ENCODE measurements at places on chromosomes 1 and 21. TPM values are rescaled to one million over a fixed set of nuclear protein-coding genes. Genes with fewer than 3 reads are reported as not detected.

DNA sequence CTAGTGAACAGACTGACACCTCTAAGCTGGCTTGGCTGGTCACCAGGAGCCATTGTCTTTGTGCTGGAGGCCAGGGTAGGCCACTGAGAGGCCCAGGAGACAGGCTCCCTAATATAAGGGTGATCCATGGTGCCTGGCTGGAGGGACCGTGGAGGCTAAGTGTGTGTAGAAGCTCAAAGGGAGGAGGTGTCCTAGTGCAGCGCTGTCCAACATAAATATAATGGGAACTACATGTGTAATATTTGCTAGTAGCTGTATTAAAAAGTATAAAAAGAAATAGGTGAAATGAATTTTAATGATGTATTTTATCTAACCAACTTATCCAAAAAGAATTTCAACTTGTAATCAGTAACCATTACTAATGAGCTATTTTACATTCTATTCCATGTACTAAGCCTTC, 35.0 kb downstream of the SOX13 start:
- DNase-seq: no peak

DNA sequence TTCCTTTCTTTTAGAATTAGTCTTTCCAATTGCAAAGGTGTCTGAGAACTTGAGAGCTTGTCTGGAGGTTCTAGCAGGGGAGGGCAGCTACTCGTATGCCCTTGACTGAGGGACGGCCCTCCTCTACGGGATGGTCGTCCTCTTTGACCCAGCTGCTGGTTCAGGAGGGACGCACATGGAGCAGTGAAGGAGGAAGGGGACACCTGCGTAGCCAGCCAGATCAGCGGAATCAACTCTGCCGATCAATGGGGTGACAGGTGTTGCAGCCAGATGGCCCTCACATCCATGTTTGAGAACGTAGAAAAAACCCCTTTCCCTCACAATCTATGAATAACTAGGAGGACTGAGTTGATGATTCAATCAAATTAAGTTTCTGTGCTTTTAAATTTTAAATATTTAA, 15.7 kb upstream of the A3GALT2 start:
- DNase-seq: no peak

DNA sequence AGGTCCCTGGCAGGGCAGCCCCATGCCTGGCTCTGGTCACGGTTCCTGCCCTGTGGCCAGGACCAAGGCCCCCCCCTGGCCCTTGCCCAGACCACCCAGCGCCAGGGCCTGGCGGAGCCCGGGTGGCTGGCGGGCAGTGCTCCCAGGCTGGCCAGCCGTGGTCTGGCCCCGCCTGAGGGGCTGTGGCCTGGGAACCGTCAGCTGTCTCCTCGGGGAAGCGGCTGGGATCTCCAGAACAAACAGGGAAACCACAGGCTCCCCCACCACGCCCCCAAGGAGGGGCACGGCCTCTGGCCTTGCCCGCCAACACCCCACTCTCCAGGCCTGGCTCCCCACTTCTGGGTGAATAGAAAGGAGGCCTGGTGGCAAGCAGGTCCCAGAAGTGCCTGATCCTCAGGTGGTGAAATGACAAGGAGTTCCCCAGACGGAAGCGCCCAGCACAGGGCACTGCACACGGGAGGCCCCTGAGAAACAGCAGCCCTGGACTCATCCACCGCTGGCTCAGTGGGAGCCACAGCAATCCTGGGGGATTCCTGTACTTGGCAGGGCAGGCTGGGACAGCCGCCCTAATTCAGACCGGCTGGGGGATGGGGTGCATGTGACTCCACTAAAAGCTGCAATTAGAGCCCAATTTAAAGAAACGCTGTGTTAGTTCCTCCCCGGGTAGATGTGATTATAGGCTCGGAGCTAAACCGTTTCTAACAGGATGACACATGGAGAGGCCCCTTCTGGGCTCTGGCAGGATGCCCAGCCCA, 78.9 kb downstream of the RAP1GAP start:
- no peak for DNase-seq

DNA sequence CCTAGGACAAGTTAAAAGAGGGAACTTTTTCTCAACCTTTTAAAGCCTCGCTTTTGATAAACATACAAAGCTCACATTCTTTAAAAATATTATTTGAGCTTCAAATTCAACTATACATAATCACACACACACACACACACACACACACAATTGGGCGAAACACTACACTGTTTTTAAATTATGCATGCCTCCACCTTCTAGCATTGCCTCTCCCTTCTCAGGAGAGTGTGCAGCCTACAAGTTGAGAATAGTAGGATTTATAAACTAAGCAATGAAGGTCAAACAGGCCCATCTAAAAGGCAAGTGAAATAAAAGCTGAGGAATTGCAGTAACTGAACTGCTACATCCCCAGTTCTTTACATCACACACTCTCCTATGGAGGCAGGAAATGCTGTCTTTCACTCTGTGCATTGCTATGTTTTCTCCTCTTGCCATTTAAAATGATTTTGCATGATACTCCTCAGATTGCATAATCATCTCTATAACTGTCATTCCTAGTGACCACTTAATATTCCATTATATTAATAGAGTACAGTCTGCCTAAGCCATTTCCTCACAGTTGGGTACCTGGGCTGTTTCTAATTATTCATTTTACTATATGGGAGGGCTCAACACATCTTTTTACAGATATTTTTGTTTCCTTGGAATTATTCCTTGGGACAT, 92.5 kb upstream of the KCNE2 start:
- no peak for DNase-seq

DNA sequence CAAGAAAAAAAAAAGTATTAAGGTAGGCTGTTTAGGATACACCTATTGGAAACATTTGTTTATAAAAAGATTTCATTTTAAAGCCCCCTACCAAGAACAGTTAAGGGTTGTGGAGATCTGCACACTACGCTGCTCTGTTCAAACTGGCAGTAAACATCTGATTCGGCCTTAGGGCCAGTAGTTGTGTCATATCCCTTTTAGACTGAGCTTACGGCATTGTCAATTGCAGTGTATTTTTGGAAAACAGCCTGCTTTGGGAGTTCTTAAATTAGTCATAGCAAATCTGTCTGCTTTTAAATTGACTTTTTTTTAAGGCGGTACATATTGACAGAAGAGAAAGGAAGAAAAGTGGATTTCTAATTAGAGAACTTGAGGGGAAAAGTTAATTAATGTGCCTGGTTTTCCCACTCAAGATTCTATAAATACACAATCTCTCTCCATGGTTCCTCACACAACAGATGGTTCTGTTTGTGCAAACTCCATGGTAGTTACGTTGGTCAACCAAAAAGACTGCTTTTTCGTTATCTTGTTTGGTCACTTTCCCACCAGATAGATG, 1.7 kb upstream of the ELK4 start:
- DNase-seq: no peak

GRCh38 chr1:183291802-183292514, 105.9 kb downstream of the LAMC2 start:
- peak; percentile 66 for DNase-seq

PLCH2 gene
- 0.06 TPM for total RNA-seq

DCST2 gene
- not detected for total RNA-seq

COL16A1 gene
- 38.2 TPM for total RNA-seq

OPRD1 gene
- 0.21 TPM for total RNA-seq

CBS gene
- 12.8 TPM for total RNA-seq

RPE65 gene
- total RNA-seq: under 0.01 TPM

C1orf226 gene
- not detected for total RNA-seq

Data from Daoy (cell line).